ENCODE measurements at places on chromosomes 5 and 9. TPM values are rescaled to one million over a fixed set of nuclear protein-coding genes. Genes with fewer than 3 reads are reported as not detected.

PCDHA1 gene
- not detected for total RNA-seq

STPG3 gene
- total RNA-seq: not detected

DCANP1 gene
- not detected for total RNA-seq

C9orf152 gene
- total RNA-seq: not detected

SPACA9 gene
- total RNA-seq: 2.2 TPM

DNA sequence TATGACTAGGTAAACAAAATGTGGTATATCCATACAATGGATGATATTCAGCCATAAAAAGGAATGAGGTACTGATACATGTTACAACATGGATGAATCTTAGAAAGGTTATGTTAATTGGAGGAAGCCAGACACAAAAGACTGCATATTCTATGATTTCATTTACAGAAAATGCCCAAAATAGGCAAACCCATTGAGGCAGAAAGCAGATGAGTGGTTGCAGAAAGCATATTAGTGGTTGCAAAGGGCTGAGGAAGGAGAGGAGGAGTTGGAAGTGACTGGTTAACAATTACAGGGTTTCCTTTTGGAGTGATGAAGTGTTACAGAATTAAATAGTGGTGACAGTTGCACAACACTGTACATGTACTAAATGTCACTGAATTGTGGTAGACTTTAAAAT is 17.7 kb downstream of the PLGRKT start:
- no peaks in the 10 kb centered on the region for H3K27me3 ChIP-seq
- no peak for DNase-seq
- H3K4me3 ChIP-seq: no peak overlapping the region
- H3K4me1 ChIP-seq: no peaks in the 10 kb centered on the region
- no peak overlapping the region for H3K27ac ChIP-seq

GRCh38 chr5:116546033-116546742 is 28.4 kb downstream of the SEMA6A start:
- DNase-seq: no peak
- peaks cover 4% of the 10 kb centered on the region for H3K27me3 ChIP-seq
- no peak overlapping the region for H3K27ac ChIP-seq
- H3K4me1 ChIP-seq: no peaks in the 10 kb centered on the region

- no peak overlapping the region for H3K27ac ChIP-seq
- H3K4me3 ChIP-seq: no peak overlapping the region
- H3K4me1 ChIP-seq: peaks cover 16% of the 10 kb centered on the region
- no peaks in the 10 kb centered on the region for H3K36me3 ChIP-seq
These were observed 52.2 kb upstream of the ABCA1 start for GRCh38 chr9:104980039-104980654.

GRCh38 chr5:159199225-159199624 is 10.1 kb downstream of the RNF145 start:
- H3K4me1 ChIP-seq: peaks cover 41% of the 10 kb centered on the region
- peaks cover 8% of the 10 kb centered on the region for H3K36me3 ChIP-seq
- H3K4me3 ChIP-seq: no peak overlapping the region

GRCh38 chr9:92576175-92576574 is 40.4 kb upstream of the ECM2 start:
- H3K27ac ChIP-seq: no peak overlapping the region
- H3K36me3 ChIP-seq: peaks cover 10% of the 10 kb centered on the region
- no peak for DNase-seq
- H3K4me3 ChIP-seq: no peak overlapping the region
- no peaks in the 10 kb centered on the region for H3K27me3 ChIP-seq

DNA sequence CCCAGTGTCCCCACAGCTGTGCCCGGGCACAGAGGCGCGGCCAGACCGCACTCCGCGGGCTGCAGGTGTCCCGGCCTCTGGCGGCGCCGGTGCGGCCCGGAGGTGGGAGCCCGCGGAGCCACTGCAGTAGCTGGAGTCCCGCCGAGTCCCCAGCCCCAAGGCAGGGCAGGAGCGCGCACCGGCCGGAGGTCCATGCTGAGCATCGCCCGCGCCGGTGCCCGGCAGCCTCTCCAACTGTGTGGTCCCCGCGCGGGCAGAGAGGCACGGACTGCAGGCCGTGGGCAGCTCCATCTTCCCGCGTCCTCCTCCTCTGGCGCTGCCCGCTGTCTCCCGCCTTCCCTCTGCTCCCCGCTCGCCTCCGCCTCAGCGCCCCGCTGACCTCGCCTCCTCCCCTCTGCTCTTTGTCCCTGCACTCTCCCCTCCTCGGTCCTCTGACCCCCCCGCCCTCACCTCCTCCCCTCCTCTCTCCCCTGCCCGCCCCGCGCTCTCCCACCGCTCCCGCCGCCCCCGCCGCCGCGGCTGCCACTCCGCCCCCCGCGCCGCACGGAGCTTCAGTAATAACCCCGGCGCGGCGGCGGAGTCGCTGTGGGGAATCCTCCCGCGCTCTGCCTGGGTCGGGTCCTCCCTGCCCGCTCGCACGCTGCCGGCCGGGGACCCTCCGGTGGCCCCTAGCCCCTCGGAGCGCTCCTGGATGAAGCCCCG is at the start of gene ADAMTS16:
TSS of gene ADAMTS16 (plus strand) at position 554 of the 702 bp plus-strand sequence. CDS start at position 692, 138 bp downstream.
- H3K4me1 ChIP-seq: peaks cover 8% of the 10 kb centered on the region
- no peak within 1 kb of the TSS for H3K27ac ChIP-seq
- H3K4me3 ChIP-seq: no peak within 1 kb of the TSS
- no peaks in the 10 kb centered on the region for H3K36me3 ChIP-seq
- peaks cover 17% of the 10 kb centered on the region for H3K27me3 ChIP-seq
- no peak for DNase-seq

GRCh38 chr9:79928661-79929223 is 357.0 kb downstream of the TLE4 start:
- no peak overlapping the region for H3K4me3 ChIP-seq
- no peaks in the 10 kb centered on the region for H3K27me3 ChIP-seq
- no peaks in the 10 kb centered on the region for H3K4me1 ChIP-seq
- H3K36me3 ChIP-seq: no peaks in the 10 kb centered on the region

DNA sequence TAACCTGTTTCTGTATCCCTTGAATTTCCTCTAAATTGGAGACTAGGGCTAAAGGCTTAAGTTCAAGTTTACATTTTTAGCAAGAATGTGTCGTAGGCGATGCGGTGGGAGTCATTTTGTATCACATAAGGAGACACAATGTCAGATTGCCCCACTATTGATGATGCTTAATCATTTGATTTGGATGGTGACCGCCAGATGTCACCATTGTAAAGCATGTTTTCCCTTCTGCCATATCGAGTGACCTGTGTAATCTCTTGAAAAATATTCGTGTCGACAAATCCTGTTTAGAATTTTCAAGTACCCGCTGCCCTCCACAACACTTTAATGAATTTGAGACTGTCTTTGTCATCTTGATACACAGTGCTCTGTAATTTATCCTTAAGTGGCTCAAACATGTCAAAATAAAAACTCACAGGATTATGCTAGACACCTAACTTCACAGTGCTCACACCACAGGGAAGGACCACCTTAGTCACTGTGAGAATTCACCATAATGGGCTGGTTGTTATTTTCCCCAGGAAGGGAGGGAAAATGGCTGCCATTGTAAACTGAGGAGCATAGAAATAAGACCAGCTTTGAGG is 34.5 kb upstream of the SLC46A2 start:
- H3K4me1 ChIP-seq: no peaks in the 10 kb centered on the region
- H3K4me3 ChIP-seq: no peak overlapping the region
- H3K27ac ChIP-seq: no peak overlapping the region
- DNase-seq: no peak
- no peaks in the 10 kb centered on the region for H3K36me3 ChIP-seq

DNA sequence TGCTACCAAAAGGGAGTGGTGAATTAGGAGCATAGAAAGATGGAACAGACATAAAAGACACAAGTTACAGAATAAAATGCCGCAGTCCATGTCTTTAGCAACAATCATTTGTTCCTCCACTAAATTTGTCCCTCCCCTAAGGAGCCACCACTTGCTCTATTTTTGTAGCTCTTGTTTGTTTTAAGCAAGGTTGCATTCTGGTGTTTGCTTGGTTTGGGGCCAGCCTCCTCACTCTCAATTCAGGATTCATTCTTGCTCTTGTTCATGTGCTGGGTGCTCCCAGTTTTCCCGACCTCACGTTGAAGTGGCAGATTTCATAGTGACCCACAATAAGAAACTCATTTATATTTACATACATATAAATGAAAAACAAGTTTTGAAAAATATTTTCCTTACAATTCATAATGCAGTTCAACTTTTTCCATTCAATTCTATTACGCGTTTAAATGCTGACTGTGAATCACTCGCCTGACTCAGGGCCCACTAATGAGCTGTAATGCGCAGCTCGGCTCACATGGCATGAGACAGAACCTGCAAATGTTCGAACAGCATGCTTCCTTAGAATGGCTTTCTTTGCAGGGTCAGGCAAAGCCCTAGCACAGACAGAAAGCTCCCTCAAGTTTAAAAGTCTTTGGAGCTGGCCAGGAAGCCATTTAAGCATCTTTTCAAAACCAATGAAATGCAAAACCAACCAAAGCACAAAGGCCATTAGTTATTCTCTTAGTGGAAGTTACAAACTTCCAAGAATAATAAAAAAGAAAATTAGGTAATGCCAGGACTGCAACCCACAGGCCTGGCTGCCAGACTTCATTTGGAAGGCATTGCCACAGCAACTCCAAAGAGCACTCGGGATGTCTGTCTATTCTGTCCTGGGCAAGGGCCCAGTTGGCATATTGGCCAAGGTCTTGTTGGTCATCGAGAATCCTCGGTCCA is 41.7 kb downstream of the RETREG1 start:
- H3K4me3 ChIP-seq: no peak overlapping the region
- DNase-seq: no peak
- H3K27me3 ChIP-seq: no peaks in the 10 kb centered on the region
- peaks cover 25% of the 10 kb centered on the region for H3K4me1 ChIP-seq
- H3K27ac ChIP-seq: peak overlapping the region; percentile 17

- DNase-seq: no peak
- H3K4me1 ChIP-seq: peaks cover 2% of the 10 kb centered on the region
- no peak overlapping the region for H3K4me3 ChIP-seq
- H3K27me3 ChIP-seq: peaks cover 35% of the 10 kb centered on the region
- H3K27ac ChIP-seq: no peak overlapping the region
These were observed 1.4 kb downstream of the RGS7BP start for GRCh38 chr5:64507264-64507605.
